ENCODE measurements at places on chromosomes 11 and 22.

GRCh38 chr22:17880468-17880867 lies 106.2 kb upstream of the BID start:
- DNase-seq, result no peak

DNA sequence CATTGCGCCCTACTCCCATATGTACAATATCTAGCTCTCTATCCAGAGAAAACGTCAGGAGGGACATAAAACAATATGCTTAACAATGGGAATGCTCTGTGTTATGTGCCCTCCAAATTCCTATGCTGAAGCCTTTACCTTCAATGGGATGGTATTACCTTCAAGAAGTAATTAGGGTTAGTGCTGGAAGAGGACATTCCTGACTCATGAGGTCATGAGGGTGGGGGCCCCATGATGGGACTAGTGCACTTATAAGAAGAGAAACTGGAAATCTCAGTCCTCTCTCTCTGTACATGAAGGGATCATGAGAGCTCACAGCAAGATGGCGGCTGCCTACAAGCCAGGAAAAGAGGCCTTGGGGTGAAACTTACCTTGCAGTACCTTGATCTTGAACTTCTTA lies 20.3 kb downstream of the MMP20 start:
- no peak for DNase-seq

DNA sequence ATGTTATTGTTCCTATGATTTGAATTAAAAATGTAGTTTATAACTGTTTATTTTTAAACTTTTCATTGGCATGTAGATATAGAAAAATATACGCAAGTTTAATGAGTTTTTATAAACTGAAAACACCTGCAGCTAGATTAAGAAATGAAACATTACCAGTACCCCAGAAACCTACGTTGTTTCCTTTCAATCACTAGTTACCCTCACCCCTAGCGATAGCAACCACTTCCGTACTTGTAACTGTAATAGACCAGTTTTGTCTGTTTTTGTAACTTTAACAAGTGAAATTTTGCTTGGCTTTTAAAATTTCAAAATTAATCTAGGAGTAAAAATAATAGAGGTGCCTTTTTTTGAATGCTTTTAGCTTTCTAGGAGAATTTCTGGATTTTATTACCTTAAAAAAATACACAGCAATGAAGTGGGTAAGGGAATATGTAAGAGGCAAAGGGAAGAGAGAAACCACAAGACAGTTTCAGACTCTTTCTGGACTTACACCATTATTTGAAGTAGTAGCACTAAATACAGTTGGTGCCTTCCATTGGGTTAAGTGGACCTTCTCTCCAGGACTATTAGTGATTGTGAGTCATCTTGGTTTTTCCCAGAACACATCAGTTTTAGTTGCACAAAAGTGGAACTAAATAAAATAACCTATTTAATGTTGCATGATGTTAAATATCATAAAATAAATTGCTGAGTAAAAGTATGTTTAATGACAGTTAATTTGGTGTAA lies 18.7 kb upstream of the NAT10 start:
- no peak for DNase-seq

DNA sequence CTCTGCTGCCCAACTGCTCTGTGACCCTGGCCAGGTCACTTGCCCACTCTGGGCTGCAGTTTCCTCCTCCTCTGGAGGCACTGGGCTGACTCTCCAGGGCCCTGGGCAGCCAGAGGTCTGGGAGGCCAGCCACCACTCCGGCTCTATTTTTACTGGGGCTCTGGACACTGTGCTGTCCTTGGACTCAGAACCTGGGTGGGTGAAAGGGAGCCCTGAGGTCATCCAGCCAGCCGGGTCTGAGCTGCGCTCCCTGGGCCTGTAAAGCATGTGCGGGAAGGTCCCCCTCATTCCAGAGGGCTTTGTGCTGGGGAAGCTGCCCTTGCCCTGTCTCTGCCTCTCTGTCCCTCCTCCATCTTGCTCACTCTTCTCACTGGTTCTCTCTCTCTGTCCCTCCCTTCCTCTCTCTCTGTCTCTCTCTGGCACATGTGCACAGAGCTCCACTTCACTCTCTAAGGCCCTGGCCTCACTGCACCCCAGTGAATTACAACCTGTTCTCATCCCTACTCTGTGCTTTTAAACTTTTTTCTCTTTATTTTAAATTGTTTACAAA lies 24.6 kb downstream of the MB start:
- DNase-seq, result no peak
